ENCODE measurements at places on chromosomes 6 and 20.

DNA sequence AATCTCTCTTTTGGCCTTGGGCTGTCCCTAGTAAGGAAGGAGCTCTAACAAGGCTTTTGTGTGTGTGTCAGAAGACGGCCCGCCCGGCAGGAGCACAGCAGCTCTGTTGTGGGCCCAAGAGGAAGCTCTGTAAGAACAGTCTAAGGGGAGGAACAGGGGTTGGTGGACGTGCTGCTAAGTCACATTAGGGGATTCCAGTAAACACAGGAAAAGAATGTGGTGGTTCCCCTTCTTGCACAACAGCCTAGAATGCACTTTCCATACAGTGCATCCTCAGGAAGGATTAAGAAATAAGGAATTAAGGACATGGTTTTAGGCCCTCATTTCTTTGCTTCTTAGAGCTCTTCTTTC is 114.5 kb downstream of the RNF144B start:
- no peak for DNase-seq

- DNase-seq = no peak
These were observed 1.7 kb upstream of the TMEM170B start for GRCh38 chr6:11535801-11536230.

DNA sequence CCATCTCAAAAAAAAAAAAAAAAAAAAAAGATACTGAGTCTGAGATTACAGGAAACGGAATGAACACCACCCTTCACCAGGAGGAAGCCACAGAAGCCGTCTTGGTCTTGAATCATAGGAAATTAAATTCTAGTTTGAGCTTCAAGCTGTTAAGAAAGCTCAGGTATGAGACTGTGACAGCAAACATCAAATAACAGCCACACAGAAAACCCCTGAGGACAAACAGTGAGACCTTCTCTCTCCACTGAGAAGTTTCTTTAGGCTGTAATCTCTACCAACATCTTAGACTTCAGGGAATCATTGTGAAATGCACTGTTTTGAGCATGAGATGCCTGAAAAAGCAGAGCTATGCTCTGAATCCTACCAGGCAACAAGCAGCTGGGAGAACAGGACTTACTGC is 30.8 kb downstream of the PDE10A start:
- DNase-seq = no peak

- peak; percentile 80 for DNase-seq
These were observed at the start of gene FAM210B for GRCh38 chr20:56358600-56359211. TSS of gene FAM210B (plus strand) at chr20:56358974. CDS start at chr20:56359006, 32 bp downstream.

DNA sequence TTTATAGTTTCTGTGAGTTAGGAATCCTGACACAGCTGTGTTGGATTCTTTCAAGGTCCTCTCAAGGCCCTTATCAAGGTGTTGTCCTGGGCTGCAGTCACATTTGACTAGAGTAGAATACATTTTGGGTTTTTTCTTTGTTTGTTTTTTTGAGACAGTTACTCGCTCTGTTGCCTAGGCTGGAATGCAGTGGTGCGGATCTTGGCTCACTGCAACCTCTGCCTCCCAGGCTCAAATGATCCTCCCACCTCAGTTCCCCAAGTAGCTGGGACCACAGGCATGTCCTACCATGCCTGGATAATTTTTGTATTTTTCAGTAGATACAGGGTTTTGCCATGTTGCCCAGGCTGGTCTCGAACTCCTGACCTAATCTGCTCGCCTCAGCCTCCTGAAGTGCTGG is 15.7 kb downstream of the NFYA start:
- no peak for DNase-seq

- no peak for DNase-seq
These were observed 551.0 kb upstream of the BTBD3 start for GRCh38 chr20:11366660-11367059.

DNA sequence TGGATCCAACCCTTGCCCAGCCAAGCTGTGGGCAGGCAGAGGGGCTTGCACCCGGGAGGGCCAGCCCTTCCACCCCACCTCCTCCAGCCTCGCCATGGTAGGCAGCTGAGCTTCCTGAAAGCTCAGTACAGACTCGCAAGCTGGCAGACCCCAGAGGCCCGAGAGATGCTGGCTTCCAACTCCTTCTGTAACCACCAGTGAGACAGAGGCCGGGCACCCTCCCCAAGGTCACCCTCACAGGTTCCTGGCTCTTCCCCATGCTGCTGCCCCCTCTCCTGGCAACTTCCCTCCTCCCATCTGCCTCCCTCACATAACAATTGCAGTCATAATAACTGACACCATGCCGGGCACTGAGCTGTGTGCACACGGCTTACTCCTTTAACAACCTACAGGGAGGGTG is 26.2 kb upstream of the NOL4L start:
- DNase-seq = no peak

DNA sequence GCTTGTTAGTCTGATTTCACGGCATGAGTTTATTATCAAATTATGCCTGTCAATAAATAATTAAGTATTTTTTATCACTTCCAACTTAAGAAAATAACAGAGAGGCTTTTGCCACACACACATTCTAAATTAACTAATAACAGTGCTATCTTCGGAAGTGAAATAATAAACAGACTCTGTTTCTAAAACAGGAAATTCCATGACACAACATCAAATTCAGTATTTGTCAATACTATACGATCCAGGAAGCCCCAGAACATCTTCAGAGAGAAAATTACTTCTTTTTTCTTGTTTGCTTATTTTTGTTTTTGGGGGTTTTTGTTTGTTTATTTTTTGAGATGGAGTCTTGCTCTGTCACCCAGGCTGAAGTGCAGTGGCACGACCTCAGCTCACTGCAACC is 150.7 kb upstream of the PRDM1 start:
- DNase-seq = no peak

DNA sequence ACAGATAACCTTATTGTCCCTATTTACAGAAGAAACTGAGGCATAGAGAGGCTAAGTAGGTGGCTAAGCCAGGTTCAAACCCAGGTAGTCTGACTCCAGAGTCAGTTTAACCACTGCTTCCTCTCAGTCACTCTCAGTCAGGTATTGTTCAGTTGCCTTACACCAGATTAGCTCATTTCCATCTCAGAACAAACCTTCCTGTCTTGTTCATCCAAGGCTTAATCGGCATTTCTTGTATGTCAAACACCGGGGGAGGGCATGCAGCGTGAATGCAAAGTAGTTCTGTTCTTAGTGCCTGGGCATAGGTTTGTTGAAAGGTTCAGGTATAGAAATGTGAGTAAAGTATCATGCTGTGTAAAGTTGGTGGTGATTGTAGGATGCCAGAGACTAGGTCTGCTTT is 51.7 kb downstream of the CTNNBL1 start:
- DNase-seq = no peak

- no peak for DNase-seq
These were observed 906 bp upstream of the PDE10A start for GRCh38 chr6:165663736-165664558.

- peak; percentile 18 for DNase-seq
These were observed 454 bp downstream of the L3MBTL3 start for GRCh38 chr6:130018744-130019325.

DNA sequence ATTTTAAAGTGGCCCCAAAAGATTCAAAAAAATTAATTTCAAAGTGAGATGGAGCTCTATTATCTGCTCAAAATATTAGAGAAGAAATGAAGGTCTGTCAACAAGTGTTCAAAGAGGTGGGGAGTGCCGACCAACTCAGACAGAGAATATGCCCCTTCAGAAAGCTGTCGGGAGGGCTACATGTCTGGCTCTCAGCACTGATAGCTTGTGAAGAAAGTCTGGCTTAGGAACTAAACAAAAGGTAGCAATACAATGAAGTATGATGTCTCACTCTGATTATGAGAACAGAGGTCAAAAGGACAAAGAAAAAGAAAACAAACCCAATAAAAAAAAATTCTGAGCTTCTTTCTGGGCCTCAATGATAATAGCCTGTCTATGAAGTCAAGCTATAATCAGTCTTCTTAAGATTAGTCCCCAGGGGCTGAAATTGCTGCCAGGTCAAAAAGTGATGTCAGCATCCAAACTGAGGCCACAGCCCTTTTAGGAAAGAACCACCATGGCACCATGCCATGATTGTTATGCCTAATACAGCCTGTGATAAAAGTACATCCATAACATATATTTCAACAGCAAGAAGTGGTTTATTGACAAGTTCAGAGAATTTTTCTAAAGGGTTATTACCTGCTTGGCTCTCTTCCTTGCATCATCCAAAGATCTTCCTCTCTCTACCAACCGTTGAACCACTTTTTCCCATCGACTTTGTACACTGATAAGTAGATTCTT is 150.9 kb downstream of the DST start:
- no peak for DNase-seq

- DNase-seq = no peak
These were observed 114.7 kb upstream of the PRL start for GRCh38 chr6:22411376-22412105.

DNA sequence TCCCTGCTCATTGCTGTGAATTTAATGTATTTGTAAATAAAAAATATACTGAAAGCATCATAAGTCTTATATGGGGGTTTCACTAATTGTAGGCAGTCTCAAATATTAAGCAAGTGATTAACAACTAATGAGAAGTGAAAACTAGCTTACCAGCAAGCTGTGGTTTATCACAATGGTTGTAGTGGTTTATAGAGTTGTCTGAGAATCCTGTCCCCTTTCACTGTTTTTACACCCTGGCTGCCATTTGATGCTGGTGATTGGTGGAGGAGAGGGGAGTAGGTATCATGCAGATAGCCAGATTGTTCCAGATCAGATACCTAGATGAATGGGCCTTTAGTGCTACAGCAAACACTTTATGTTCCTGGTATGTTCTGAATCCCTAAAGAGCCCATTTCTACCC is 6.0 kb downstream of the MKKS start:
- DNase-seq = no peak

- no peak for DNase-seq
These were observed 131.4 kb downstream of the BMP2 start for GRCh38 chr20:6898928-6899327.

GRCh38 chr6:154930451-154930851 is 64.7 kb upstream of the TIAM2 start:
- no peak for DNase-seq

All from activated T-helper 1 cell treated with Interleukin-2 at 50 U/mL for 16 hours (primary cell).